HT-29 (cell line): ENCODE measurements at places on chromosomes 4 and X.

GRCh38 chr4:170089274-170089667 lies 485 bp downstream of the AADAT start:
- DNase-seq, result peak; percentile 11

DNA sequence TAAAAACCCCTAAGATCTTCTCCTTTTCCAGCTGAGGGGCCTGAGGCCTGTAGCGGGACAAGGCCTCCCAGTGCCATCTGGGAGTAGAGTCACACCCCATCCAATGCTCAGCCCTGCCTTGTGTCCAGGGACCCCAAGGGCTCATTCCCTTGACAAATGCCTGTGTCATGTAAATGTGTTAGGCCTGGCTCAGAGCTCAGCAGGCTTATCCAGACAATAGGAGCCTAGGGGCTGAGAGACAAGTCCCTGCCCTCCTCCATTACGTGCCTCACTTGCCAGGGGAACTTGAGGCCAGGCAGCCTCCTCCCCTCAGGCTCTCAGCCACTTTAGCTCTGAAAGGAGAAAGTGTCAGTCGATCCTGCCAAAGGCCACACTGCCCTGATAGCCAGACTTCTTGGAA lies 166.8 kb upstream of the MAMLD1 start:
- DNase-seq, result no peak

DNA sequence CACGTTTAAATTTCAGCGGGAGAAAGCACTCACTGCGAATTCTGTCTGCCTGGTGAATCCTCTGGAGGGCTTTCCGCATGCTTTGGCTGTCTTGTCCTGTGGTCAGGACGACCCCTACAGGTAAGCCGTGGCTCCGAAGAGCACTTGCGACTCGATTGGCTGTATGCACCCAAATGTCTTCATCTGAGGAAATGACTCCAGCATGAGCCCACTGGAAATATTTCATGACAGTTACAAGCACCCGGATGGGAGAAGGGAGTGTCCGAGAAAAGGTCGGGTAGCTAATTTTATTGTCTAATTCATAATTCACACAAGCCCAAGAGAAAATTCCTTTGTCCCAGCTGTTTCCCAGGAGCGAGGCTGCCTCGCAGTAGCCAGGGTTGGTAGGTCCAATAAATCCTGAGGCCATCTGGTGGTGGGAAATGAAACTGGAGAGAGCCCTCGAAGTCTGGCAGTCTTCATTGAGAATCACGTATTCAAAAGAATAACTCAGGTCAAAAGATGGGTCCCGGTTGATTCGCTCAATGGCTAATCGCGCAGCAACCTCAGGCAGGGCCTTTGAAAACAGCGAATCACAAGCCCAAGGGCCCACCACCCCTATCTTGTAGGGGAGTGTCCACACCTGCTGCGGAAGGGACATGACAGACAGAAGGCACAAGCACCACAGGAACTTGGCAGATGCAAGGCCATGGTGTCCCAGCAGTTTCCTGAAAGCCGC lies 6.6 kb downstream of the GUCY2F start:
- DNase-seq, result peak; percentile 55

- no peak for DNase-seq
Observed at GRCh38 chr4:52957220-52957686, 95.1 kb downstream of the RASL11B start.

GRCh38 chr4:57109411-57109846 lies 756 bp downstream of the IGFBP7 start:
- no peak for DNase-seq
